ENCODE measurements at places on chromosomes 4 and X.

- no peak for DNase-seq
Measured at GRCh38 chrX:41630091-41630490, 58.7 kb upstream of the GPR34 start.

DNA sequence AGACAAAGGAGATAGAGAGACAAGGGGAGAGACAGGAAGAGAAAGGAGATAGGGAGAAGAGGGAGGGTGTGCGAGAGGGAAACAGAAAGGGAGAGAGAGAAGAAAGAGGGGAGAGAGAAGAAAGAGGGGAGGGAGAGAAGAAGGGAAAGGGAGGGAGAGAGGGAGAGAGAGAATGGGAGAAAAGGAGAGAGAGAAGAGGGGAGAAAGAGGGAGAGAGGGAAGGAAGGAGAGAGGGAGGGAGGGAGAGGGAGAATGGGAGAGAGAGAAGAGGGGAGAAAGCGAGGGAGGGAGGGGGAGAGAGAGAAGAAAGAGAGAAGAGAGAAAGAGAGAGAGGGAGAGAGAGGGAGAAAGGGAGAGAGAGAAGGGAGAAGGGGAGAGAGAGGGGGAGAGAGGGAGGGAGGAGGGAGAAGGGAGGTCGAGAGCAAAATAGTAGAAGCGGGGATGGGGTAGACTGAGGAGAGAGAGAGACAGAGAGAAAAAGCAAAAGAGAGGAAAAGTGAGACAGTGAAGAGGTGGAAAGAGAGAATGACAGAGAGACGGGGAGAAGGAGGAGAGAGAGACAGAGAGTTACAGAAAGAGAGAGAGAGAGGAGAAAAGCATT lies 218.2 kb downstream of the DHRSX start:
- DNase-seq: no peak

- no peak for DNase-seq
Measured at GRCh38 chrX:35880601-35881000, 38.9 kb upstream of the CFAP47 start.

DNA sequence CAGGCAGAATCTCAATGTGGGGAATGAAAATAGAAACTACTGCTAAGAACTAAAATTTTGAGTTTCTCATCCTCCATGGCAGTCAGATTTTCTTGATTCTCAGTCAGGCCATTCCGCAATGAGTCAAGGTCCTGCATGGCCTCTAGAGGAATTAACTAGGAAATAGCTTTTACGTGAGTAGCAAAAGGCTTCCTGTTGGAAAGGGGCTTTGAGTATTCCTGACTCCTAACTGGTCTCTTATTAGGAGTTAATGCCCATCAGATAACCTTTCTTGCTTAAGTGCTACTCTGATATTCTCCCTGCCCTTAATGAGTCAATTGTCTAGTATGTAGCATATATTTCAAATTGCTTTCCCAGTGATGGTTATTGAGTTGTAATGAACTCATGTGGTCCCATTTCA lies 65.7 kb upstream of the ARHGAP24 start:
- DNase-seq: no peak

GRCh38 chr4:121778991-121779628 lies 14.1 kb upstream of the SMIM43 start:
- no peak for DNase-seq

- no peak for DNase-seq
Measured at GRCh38 chrX:154596290-154596929, 11.5 kb downstream of the CTAG1A start.

DNA sequence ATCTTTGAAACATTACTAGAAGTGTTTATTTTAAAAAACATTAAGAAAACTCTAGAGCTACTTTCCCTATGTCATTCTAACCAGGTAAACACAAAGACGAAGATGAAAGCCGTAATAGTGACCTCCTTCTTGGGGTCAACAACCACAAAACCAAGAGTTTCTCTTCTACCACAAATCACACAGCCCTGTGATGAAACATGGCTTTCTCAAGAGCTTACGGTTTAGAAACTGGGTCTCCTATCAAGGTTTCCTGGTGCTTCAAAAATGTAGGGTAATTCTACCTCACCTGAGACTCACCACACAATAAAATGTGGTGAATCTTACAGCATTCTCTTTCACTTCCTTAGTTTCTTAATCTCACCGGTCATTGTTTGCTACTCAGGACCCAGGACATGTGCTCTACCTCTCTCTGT lies 50.9 kb downstream of the CORIN start:
- DNase-seq: no peak

- DNase-seq: peak; percentile 50
Measured at GRCh38 chrX:45479835-45480422, 279.3 kb upstream of the DIPK2B start.

GRCh38 chrX:10470009-10470408 lies 150.4 kb downstream of the MID1 start:
- DNase-seq: no peak

GRCh38 chr4:151048913-151049312 lies 33.8 kb upstream of the LRBA start:
- no peak for DNase-seq

Measured in AG09319 (cell line).